ENCODE measurements at places on chromosomes 7 and 10. TPM values are rescaled to one million over a fixed set of nuclear protein-coding genes. Genes with fewer than 3 reads are reported as not detected.

The H2BK1 gene
- total RNA-seq: not detected

The SRRM3 gene
- total RNA-seq: 1.7 TPM

The ZNF727 gene
- 1.1 TPM for total RNA-seq

The EGFR gene
- total RNA-seq: 124 TPM

The TUBAL3 gene
- total RNA-seq: not detected

The SPOCK2 gene
- 8.3 TPM for total RNA-seq

The ADO gene
- 28.5 TPM for total RNA-seq

The DYDC2 gene
- total RNA-seq: not detected

The LIPN gene
- total RNA-seq: not detected

The MRLN gene
- total RNA-seq: not detected

DNA sequence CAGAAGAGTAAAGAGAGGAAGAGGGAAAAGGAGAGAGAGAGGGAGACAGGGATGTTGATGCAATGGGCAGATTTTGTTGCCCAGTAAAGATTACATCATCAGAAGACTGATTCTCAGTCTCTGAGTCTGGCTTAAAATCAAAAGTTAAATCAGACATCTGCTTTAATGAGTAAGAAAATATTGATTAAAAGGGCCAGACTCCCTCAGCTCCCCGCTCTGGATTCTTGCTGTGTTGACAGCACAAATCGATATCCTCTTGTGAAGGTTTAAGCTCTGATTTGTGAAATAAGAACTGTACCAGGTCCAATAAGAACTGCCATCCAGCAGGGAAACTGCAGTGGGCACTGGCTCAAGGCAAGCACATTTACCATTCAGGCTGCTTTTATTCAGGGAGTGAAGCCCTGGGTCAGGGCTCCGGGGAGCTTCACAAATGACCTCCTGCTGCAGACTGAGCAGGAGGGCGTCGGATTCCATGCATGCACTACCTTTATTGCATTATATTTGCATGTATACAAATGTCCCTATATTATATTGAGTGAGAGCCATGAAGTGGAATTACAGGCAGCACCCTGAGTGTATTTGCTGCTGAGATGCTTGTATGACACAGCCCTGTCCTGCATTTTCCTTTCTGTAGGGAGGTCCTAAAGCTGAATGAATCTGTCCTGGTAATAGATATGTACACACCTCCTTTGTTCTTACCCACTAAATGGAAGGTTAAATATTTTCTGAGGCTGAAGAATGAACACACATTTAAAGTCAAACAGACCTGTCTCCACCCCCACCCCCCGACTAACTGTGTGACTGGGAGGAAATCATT is 401.5 kb downstream of the REEP3 start:
- no peak for DNase-seq

DNA sequence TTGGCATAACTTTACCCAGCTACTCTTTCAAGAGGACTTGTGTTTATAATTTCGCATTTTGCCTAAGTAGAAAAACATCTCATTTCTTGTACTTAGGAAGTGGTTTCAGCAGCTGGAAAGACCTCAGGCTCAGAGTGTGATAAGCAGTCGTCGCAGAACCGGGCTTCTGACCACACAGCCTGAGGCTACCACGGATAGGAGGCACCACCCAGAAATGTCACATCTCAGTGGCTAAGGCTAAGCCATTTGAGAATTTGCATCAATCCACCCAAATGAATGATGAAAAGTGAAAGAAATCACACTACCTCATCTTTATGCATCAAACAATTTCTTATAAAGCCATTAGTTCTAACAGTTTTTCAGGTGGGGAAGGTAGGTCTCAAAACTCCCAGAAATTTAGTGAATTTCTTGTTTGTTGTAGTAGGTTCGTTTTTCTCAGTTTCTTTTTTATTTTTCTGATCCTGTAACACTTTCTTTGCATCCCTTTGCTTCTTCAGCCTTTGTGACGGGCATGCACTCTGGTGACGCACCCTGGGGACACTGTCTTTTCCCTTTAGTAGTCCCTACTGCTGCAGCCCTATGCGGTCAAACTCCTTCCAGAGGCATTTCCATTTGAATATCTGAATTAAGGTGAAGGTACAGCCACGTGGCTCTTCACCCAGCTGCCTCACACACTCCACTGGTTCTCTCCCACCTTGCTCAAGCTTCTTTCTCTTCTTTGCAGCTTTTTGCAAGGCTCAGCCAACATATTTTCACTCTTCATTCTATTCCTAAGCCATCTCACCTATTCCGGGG is 68.5 kb downstream of the MAP3K8 start:
- DNase-seq: no peak

DNA sequence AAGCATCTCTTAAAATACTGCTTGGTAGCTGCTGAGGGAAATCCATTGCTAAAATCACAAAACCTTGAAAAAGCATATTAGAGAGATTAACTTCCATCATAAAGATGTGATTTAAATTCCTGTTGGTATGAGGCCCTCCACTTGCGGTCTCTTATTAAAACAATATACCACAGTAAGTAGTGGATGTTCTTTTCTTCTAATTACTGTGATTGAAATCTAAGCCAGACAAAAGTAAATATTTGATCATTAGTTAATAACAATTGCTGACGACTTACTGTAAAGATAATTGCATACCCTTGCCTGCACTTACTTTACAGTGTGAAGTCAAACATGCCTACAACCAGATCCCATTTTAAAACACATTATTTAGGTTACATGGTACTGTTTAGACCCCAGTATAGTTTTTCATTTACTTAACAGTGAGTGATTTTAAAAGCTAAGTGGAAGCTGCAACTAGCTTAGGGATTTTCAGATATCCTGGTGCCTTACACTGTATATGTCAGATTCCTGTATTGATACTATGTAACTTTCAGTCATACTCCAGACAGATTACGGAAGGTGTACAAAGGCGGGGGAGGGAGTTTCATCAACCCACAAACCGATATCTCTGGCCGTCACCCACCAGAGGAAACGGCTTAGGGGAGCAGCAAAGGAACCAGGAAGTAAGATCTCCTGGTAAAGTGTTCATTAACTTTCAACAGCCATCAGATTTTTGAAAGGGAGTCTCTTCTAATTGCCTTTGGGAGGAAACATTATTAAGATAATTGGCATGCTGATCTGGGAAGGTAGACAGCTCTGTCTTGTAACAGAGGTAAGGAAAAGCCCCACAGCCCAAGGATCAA is 986 bp downstream of the NRP1 start:
- no peak for DNase-seq

- DNase-seq: no peak
These were observed 98.3 kb upstream of the PRSS58 start for GRCh38 chr7:142356166-142356565.

- DNase-seq: no peak
These were observed 92.2 kb upstream of the PDCD4 start for GRCh38 chr10:110779489-110779888.

GRCh38 chr7:129368389-129368986 is 65.7 kb upstream of the STRIP2 start:
- DNase-seq: no peak

DNA sequence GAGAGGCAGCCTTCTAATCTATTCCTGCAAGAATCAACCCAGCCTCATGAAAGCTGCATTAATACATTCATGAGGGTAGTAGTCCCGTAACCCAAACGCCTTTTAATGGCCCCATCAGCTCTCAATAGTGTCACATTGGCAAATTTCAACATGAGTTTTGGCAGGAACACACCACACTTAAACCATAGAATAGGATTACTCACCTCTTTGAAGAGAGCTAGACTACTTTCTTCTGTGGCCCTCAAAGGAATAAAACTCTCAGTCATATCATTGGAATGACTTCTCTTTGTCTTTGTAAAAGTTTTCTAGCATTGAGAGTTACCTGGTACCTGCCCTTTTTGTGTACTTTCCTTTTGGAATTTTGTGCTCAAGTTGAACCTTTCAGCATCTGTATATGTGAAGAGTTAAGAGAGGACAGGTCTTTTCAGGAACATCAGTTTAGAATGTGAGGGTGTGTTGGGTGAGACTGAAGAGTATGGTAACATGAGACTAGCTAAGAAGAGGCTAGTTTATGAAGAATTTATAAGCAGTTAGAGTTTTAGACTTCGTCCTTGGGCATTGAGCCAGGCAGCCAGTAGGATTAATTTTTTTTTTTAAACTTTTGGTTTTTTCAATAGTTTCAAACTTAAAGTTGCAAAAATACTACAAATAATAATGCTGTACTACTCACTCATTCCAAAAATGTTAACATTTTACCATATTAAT is 92.6 kb downstream of the MLLT10 start:
- DNase-seq: no peak

GRCh38 chr10:92244796-92245195 is 46.1 kb downstream of the CPEB3 start:
- DNase-seq: no peak

GRCh38 chr10:68550747-68551411 is 9.3 kb upstream of the TET1 start:
- no peak for DNase-seq

- DNase-seq: peak; percentile 53
These were observed at the start of gene SMKR1 for GRCh38 chr7:129501760-129502707. Gene SMKR1 (plus strand): TSS chr7:129502531. CDS start chr7:129502825, 294 bp downstream.

DNA sequence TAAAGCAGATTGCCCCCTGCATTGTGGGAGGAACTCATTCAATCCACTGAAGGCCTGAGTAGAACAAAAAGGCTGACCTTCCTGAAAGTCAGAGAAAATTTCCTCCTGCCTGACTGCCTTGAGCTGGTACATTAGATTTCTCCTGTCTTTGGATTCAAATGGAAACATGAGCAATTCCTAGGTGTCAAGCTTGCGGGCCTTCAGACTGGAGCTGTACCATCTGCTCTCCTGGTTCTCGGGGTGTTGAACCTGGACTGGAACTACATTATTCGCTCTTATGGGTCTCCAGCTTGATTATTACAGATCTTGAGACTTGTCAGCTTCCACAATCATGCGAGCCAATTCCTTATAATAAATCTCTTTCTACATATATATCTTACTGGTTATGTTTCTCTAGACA is 173.6 kb upstream of the STEAP4 start:
- no peak for DNase-seq

GRCh38 chr7:158782761-158783401 is 46.4 kb downstream of the ESYT2 start:
- DNase-seq: no peak

DNA sequence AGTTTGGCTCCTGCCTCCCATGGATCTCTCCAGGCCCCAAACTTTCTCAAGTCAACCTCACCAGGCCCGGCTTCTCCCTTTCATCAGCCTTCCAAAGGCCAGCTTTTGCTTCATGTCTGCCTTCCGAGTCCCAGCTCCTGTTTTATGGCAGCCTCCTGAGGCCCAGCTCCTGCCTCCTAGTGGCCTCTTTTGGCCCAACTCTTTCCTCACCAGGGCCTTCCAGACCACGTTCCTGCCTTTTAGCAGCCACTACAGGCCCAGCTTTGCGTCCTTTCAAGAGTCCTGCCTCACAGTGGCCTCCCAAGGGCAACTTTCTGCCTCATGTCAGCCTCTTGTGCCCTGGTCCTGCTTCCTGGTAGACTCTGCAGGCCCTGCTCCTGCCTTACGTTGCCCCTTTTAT is 15.3 kb upstream of the TMEM248 start:
- no peak for DNase-seq

DNA sequence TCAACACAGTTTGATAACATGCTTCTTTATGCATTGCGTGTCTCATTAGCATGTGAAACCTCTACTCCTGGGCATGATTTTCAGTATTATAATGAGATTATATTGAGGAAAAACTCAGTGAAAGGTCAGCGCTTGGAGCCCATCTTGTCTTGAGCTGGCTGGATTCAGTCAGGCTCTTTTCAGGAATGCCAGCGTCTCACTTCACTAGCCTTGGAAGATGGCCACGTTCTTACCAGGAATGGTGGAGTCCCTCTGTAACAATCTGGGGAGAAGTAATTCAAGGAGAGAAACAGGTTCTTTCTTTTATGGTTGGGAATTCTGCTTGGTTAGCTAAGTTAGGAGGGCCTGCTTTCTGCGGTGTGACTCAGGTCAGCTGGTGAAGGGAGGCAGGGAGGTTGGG is 241.0 kb downstream of the GALNT17 start:
- DNase-seq: no peak

GRCh38 chr10:133162178-133162909 is 2.3 kb downstream of the KNDC1 start:
- DNase-seq: peak; percentile 17

GRCh38 chr10:6165221-6165725 is 37.5 kb upstream of the PFKFB3 start:
- no peak for DNase-seq

DNA sequence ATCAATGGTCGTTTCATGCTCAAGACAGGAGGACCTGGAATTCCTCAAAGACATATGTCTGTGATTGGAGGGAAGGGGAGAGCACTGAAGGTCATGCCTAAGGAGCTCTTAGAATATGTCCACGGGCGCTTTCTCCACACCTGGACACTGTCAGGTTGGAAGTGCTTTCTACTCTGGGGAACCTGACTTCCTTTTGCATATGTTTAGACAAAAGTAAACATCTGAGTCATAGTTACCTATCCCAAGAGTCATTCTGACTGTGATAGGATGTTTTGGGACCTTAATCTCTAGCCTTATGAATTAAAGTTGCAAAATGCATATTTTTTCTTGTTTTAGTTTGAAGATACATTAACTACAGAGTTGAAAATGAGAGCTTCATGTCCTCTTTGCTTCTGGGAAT is 251.7 kb downstream of the KLF6 start:
- no peak for DNase-seq

DNA sequence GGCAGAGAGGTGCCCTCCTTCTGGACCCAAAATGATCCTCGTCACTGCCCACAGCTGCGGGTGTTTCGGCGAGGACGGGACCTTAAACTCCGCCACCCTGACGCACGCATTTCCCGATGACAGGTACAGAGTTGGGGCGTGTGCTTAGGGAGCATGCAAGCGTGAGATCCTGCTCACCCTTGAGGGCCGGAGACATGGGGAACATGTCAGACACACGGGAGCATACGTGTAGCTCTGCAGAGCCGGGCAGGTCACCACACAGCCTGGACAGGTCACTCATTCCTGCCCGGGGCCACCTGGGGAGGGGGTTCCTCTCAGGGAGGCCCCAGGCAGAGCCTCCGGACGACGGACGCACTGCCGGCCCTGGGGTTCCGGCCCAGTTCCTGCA is 57.6 kb upstream of the PDGFA start:
- DNase-seq: no peak

DNA sequence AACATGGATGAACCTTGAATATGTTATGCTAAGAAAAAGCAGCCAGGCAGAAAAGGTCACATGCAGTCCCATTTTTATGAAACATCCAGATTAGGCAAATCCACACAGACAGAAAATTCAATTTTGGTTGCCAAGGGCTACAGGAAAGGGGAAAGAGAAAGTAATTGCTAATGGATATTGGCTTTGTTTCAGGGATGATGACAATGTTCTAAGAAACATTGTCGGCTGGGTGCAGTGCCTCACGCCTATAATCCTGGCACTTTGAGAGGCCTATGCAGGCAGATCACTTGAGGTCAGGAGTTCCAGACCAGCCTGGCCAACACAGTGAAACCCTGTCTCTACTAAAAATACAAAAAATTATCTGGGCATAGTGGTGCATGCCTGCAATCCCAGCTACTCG is 23.0 kb downstream of the ZNF33B start:
- no peak for DNase-seq

GRCh38 chr10:3140280-3140679 is 32.3 kb downstream of the PITRM1 start:
- DNase-seq: no peak

- no peak for DNase-seq
These were observed 112.1 kb downstream of the AKR1D1 start for GRCh38 chr7:138188290-138188858.

GRCh38 chr7:138258197-138258559 is 181.9 kb downstream of the AKR1D1 start:
- no peak for DNase-seq
